ENCODE measurements at places on chromosomes 5 and 9.

DNA sequence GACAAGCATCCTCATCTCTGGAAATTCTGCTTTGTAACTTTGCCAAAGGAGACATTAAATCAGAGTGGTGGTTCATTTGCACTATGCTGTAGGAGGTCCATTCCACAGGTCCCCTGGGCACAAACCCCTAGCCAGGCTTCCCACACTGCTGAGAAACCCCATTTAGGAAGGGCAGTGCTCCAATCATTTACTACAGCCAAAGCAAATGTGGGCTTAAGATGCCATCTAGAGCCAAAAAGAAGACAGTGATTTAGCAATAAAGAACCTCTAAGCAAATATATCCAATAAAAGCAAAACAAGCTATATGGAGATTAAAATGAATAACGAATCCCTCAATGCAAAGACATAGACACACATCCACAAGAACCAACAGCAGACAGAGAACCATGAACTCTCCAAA is 129.0 kb upstream of the ALDH1B1 start:
- no peak for DNase-seq

DNA sequence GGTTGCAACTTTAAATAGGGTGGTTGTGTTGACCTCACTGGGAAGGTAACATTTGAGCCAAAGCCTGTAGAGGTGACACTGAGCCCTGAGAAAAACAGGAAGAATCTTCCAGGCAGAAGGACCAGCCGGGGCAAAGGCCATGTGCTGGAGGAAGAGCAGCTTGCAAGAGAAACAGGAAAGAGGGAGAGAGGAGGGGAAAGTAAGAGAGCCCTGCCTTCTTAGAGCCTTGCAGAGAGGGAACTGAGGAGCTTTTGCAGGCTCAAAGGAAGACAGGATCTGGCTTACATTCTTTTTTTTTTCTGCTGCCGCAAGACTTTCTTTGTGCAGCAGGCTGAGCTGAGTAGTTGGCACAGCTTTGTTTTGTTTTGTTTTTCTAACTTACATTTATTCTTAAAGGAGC is 17.4 kb downstream of the C9orf153 start:
- DNase-seq = no peak

- no peak for DNase-seq
Measured at GRCh38 chr5:149017636-149018035, 45.2 kb downstream of the SH3TC2 start.

DNA sequence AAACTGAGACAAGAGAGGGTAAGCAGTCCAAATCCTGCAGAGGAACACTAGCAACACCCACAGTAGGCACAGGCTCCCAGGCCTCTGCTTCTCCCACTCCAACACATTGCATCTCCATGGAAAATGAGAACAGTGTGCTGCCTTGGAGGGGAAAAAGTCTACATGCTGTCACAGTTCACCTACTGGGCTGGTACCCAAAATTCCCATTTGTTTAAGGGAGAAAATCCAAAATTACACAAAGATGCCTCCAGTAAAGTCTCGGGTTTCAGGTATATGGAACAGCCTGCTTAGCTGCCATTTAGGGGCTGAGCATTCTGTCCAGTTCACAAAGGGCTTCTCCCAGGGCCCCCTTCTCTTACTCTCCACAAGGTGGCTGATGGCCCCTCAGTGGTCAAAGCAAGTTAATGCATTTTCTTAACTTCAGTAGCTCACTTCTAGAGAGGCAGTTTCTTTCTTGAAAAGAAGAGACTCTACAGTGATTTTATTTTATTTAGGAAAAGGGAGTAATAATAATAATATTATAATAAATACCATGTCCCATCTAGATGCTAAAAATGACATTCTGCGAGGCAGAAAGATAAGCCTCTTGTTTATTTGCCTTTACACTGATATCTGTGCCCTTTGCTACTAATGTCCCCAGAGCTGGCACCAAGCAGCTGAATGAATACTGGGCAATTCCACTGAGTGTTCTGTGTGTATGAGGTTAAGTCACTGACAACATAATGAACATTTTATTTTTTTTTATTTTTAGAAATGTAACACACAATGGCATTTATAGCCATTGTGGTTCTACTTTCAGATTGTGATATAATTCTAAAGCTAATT is 89.4 kb downstream of the RGS7BP start:
- no peak for DNase-seq

DNA sequence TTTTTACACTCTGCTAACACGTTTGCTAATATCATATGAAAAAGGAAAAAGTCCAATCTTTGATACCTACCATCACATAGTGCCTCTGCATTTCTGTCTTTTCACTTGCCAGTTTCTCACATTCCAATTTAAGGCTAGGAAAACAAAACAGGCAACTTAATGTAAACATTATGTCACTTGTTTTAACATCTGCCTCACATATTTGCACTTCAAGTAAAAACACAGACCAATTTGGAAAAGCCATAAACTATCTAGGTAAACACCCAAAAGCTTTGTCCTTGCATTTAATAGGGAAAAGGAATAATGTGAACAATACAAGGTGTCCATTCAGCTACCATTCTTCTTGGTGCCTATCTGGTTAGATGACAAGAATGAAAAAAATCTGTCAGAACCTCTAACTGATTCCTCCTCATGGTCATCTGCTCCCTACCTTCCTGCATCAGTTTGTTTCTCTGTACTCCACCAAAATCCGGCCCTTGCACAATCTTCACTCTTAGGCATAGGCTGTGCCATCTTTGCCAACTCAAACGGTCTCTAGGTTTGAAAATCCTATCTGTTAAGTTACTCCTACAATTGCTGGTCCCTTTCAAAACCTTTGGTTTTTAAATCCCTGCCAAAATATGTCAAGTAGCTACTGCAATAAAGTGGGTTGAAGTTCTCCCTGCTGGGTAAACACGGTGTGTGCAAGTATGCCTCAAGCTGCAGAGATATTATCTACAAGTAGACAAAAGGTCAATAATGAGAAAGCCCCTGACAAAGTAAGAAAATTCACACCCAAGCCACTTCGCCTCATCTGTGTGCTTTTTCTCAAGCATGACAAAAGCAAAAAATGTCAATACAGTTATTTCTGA is 3.4 kb downstream of the TLE1 start:
- DNase-seq = peak; percentile 21

- no peak for DNase-seq
Measured at GRCh38 chr9:134570711-134571325, 70.8 kb upstream of the COL5A1 start.

- no peak for DNase-seq
Measured at GRCh38 chr9:98807070-98807813, at the start of gene GALNT12. Gene GALNT12, plus strand, starts transcription at chr9:98807670. Its CDS starts 29 bp downstream, at chr9:98807699.

- no peak for DNase-seq
Measured at GRCh38 chr5:116527582-116527981, 47.0 kb downstream of the SEMA6A start.

DNA sequence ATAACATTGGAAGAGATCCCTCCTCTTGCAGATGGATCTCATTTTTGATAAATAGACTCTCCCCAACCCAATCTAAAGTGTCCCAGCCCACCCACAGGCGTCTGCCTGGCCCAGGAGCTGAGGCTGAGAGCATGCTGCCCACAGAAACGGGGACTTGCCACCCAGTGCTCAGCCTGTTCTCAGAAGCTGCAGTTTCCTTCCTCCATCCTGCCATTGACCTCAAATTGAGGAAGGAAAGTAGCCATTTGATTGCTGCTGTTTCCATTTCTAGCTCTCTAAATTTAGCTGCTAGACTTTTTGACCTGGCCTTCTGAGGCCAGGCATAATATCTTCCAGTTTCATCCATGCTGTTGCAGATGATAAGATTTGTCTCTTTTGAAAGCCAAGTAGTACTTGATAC is 31.1 kb upstream of the FRMD3 start:
- no peak for DNase-seq

DNA sequence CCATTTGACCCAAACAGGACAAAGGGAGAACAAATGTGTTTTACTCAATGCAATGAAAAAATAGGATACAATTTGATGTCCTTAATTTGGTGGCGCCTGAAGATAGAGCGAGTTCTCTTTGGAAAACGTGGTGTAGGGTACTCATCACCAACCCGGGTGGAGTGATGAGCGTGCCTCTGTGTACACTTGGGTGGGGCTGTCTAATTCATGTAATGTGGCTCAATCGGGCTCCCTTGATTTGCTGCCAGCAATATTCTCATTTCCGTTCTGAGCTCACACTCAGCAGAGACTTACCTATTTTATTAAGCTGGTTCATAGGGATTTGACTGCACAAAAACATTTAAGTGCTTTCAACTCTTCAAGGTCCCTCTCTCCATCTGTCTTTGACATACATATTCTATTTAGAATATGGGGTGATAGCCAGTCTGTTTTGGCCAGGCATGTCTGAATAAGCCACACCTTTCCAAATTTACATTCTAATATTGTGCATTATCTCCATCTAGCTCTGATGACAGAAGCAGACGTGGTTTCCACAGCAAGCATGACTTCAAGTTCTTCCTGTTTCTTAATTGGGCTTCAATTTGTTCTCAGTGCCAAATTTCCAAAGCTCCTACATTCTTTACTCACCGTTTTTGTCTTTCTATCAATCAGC is 162.5 kb downstream of the IRX2 start:
- DNase-seq = no peak

- DNase-seq = no peak
Measured at GRCh38 chr5:107969847-107970246, 299.1 kb upstream of the EFNA5 start.

GRCh38 chr5:96324708-96325107 is 108.3 kb downstream of the PCSK1 start:
- no peak for DNase-seq

GRCh38 chr5:133818031-133818431 is 150.4 kb downstream of the C5orf15 start:
- DNase-seq = no peak

GRCh38 chr9:112809351-112809848 is 58.8 kb downstream of the SNX30 start:
- no peak for DNase-seq

GRCh38 chr5:91187032-91187431 is 196.1 kb downstream of the ARRDC3 start:
- DNase-seq = no peak

DNA sequence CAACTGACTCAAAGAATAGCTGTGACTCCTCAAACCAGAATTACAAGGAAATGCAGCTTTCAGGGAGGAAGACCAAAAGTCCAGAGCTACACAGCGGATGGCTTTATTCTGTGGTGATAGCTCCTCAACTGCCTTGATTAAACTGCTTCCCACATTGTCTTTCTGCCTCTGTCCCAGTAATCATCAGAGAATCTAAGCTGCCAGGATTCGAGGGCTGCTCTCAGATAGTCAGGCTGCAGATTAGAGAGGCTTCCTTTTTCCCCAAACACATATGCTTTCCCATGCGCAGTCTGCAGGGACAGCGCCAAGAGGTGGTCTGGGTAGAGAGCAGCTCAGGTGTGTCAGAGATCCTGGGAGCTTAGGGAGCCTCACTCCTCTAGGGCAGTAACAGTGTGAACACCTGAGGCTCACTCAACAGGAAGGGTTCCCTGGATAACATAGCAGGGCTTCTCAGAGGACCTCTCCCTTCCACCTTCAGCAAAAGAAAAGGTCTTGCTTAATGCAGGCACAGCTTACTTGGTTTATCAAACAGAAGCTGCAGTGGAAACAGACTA is 439.9 kb upstream of the TLE4 start:
- DNase-seq = no peak

GRCh38 chr9:20989923-20990341 is 41.5 kb downstream of the HACD4 start:
- DNase-seq = peak; percentile 81

GRCh38 chr9:86838519-86839497 is 108.5 kb downstream of the GAS1 start:
- DNase-seq = peak; percentile 73

GRCh38 chr5:119274767-119275130 is 81.1 kb upstream of the TNFAIP8 start:
- no peak for DNase-seq

GRCh38 chr9:126125177-126125576 is 201.5 kb upstream of the MVB12B start:
- peak; percentile 14 for DNase-seq

DNA sequence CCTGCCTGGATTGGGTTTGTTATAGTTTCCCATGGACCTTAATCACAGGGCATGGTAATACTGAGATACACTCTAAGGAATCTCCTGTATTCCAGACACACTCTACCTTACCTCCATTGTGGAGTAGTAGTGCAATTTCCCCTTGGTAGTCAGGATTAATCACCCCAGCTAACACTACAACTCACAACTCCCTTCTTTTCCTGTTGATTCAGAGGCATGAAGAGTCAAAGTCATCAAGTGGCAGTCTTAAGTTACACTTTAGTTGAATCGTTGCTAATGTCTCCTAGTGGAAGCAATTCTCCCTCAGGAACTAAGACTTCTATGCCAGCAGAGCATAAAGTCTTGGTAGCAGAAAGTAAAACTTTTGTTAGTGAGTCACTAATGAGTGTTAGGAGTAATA is 122.7 kb upstream of the APC start:
- DNase-seq = no peak

- peak; percentile 39 for DNase-seq
Measured at GRCh38 chr5:149007174-149007573, 55.7 kb downstream of the SH3TC2 start.

DNA sequence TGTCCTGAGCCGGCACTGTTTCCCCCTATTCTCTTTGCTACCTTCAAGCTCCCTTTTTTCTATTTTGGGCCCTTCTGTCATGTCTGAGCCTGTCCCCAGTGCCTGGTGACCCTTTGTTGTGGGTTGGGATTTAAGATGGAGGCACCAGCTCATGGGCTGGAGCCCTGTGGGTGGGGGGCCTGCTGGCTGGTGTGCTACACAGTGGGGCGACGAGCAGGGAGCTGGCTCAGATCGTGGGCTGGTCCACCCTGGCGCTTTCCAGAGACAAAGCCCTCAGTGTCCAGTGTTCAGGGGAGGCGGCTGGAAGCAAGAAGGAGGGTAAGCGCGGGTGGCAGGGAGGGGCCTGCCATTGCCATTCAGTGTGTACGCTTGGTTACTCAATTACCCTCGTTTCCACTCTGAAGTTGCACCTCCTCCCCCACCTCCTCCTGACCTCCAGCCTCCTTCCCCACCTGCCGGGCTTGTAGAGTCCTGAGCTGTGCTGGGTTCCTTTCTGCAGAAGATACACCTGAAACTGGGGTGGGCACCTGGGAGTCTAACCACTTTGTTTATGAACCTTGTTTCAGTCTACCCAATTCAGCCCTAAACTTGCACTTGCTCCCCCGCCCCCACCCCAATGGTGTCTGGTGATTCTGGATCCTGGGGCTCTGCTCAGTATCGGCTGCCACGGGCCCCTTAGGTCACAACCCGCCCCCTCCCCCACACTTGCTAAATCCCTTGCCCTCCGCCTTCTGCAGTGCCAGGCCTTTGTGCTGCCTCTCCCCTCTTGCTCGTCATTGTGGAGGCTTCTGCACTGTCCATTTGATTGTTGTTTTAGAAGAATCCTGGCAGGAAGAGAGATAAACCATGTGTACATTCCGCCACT is 49.9 kb downstream of the MVB12B start:
- no peak for DNase-seq

GRCh38 chr5:157799578-157799977 is 56.1 kb downstream of the LSM11 start:
- no peak for DNase-seq

DNA sequence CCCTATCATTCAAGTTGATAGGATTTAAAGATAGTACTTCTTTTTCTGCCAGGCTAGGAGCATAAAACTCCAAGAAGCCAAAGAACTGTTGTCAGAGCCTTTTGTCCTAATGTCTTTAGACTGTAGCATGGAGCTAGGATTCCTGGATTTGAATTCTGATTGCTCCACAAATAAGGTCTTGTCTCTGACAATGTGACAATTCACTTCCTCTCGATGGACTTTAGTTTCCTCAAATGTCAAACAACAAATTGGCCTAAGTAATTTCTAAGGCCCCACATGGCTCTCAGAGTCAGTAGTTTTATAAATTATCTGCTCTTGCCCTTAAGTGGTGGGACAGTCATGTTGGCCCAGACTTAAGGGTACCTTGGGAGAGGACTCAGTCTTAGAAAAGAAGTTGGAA is 36.7 kb downstream of the RFK start:
- DNase-seq = no peak

GRCh38 chr9:124444166-124444565 is 6.1 kb upstream of the ADGRD2 start:
- no peak for DNase-seq
